ENCODE measurements at places on chromosomes 6 and 20.

GRCh38 chr6:52691718-52692117 is 20.8 kb downstream of the TMEM14A start:
- DNase-seq: no peak

GRCh38 chr20:10093087-10093591 is 58.4 kb downstream of the ANKEF1 start:
- no peak for DNase-seq

DNA sequence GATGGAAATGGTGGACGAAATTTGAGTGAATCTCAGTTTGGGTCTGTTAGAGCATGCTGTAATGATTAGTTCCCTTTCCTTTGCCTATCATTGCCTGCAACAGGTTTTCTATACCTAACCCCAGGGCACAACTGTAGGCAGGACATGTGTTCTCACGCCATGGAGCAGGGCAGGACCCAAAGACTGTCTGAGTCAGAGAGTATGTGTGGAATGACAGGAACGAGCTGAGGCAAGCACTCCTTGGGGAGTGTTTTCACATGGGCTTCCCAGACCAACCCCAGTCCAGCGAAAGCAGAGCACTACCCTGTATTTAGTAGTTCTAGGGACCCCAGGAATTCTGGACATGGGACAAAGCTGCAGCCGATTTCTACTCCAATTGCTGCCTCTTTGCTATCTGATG is 234.2 kb downstream of the HACE1 start:
- DNase-seq: no peak

DNA sequence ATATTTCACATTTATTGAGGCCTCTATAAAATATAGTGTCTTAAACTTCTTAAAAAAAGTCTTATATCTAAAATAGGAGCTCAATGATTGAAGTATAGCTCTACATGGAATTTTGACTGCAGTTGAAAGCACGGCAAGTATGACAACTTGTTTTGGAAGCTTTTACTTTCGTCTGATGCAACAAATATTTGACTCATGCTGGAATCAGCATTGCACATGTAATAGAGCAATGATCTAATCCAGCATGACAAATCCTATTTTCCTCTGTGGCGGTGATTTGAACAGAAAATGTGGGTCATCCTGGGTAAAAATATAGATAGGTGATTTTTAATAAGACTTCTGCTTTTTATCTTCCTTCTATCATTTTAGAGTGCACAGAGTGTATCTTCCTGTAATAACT is 111.6 kb downstream of the TINAG start:
- no peak for DNase-seq

DNA sequence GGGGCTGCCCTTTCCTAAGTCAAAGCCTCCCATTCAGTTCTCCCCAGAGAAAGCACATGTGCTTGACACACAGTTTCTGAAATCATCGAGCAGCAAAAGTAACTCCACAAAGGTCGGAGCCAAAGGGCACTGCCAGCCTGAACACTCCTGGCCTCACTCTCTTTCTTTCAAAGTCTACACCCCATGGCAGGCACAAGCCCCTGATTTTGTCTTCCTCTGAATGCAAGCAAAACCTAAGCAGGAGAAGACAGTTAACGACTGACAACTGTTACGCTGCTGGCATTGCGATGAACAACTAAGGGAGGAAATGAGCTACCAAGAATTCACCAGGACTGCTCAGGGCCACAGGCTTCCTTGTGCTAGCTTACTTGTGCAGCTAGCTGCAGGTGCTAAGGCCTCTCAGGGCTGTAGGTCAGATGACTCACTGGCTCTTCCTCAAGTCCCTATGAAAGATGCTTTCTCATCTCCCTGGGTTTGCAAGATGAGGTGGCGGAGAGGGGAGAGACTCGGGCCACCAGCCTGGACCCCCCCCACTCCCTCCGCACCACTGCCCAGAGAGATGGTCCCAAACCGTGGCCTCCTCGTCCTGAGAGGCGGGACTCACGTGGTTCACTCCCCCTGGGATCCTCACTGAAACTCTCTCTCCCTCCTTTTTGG is 208.2 kb downstream of the DLL1 start:
- no peak for DNase-seq

GRCh38 chr6:28944412-28944865 is 20.7 kb upstream of the TRIM27 start:
- DNase-seq: peak; percentile 39

DNA sequence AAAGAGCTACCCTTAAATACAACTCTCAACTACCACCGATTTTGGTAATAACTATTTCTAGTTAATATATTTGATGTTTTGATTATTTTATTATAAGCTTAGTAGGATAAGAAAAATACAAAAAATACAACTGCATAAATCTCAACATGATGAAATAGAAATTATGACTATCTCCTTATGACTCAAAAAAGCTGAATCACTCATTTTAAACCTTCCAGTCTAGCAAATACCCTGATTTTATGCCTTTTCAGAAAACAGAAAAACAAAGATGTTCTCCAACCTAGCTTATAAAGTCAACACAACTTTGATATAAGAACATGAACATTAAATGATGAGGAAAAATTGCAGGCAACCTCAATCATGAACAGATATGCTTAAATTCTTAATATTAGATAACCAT is 40.2 kb upstream of the DSE start:
- DNase-seq: no peak

DNA sequence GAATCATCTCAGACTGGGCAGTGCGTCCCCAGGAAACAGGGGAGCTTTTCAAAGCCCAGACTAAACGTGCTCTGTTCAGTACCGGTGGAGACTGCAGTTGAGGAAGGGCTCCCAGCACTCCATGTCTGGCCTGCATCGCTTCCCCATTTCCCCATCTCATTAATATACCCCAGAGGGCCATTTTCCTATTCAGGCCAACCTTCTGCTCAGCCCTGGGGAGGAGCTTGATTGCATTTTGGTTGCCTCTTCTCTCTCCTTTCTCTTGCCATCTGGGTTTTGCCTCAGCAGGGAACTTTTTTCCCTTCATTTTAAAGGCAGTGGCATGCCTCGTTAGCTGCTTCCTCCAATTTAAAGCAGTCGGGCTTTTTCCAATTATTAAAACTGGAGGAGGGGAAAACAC is 394.3 kb upstream of the SOX4 start:
- no peak for DNase-seq

- no peak for DNase-seq
Measured at GRCh38 chr6:3813150-3813780, 35.9 kb upstream of the FAM50B start.

DNA sequence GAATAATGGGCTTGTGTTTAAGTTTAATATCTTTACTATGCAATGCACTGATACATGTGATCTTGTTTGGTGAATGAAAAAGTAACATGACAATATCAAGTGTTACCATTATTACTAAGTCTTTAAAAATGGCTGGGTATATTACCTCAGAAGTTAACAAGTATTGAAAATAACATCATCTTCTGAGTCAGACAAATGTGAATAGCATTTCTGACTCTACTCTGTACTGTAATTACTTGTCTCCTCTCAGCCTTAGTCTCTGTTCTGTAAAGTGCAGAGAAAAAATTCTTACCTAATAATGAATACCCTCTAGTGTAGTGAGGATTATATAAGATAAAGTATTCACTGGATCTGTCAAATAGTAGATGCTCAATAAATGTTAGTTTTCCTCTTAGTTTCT is 47.0 kb upstream of the GCLC start:
- no peak for DNase-seq

DNA sequence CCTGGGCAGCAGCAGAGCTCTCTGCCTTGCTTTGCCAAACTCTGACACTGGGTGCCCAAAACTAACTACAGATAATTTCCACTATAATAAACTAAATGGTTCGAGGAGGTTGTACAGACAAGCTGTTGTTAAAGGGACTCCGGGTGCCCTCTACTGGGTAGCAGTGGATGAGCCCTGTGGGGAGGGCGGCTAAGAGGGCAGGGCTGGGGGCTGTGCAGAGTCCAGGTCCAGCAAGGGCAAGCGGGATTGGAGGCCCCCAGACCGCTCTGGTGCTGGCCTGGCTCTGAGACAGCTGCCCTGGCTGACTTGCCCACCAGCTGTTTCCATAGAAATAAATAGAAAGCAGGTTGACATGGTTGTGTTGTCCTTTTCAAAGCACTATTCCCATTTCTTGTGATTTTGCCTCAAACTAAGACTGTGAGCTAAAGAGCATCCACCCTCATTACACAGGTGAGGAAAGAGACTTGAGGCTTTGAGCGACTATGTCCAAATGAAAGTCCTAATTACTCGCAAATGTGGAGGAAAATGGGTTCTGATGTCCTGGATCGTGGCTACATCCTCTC is 167.6 kb upstream of the CST7 start:
- no peak for DNase-seq

DNA sequence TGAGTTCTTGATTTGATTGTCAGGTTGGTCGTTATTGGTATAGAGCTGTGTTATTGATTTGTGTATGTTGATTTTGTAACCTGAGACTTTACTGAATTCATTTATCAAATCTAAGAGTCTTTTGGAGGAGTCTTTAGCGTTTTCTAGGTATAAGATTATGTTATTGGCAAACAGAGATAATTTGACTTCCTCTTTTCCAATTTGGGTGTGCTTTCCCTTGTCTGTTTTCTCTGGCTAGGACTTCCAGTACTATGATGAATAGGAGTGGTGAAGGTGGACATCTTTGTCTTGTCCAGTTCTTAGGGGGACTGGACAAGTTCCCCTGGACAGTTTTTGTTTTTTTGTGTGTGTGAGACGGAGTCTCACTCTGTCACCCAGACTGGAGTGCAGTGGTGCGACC is 17.4 kb downstream of the HLA-DOA start:
- no peak for DNase-seq

Data from activated CD8-positive, alpha-beta memory T cell treated with anti-CD3 and anti-CD28 coated beads for 1 hour (primary cell).